ENCODE measurements at places on chromosomes 7 and 10. TPM values are rescaled to one million over a fixed set of nuclear protein-coding genes. Genes with fewer than 3 reads are reported as not detected.

GRCh38 chr7:16078076-16078952, 343.0 kb downstream of the CRPPA start:
- no peaks in the 10 kb centered on the region for H3K4me1 ChIP-seq
- peak; percentile 75 for DNase-seq
- no peaks in the 10 kb centered on the region for H3K27me3 ChIP-seq
- H3K36me3 ChIP-seq, result no peaks in the 10 kb centered on the region

DNA sequence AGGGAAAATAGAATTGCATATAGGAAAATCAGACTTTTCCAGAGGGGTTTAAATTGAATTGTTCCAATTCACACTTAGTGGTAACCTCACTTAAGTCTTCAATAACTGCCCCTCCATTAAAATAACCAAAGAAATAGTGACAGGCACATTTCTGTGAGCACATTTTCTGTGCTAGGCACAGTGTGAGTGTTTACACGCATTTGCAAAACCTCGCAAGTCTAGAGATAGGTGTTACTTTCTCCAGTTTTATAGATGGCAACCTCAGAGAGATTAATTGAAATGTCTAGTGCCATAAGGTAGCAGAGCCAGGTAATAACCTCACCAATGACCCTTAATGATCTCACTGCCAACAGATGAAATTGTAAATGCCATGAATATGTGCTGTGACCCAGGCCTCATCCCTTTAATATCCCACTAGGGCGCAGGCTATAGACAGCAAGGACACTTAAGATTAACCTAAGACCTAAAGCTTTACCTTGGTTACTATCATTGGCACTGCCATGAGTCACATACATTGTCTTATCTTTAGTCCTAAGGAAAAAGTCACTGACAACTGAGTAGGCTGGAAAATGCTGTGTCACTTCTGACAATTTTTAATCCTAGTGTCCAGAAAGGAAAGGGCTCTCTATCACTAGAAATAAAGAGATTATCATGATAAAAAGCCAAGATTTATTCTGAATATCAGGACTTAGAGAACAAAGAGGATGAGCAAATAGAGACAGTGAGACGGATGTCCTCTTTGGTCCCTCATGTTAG, 187.8 kb downstream of the PPP1R17 start:
- H3K36me3 ChIP-seq, result no peaks in the 10 kb centered on the region
- no peak for DNase-seq
- no peak overlapping the region for H3K4me3 ChIP-seq
- H3K27me3 ChIP-seq, result no peaks in the 10 kb centered on the region

DNA sequence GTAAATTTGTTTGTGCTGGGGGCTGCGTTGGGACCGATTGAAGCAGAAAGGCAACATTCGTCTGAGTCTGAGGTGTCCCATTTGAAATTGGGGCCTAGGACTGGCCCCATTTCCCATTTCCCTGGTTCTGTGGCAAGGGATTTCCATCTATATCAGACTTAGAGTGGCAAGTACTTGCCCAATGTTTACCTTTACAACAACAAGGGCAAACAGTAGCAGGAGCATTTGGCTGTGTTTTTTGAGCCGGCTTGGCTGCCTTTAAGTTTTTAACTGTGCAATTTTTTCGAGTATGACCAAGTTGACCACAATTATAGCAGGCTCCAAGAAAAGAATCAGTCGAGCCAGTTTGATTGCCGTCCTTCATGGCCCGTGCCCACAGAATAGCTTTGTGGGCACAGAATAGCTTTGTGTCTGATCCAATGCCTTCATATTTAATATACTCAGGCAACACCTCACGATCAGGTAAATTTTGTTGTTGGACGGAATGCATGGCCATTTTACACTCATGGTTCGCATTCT, 4.7 kb upstream of the CYP17A1 start:
- no peaks in the 10 kb centered on the region for H3K27me3 ChIP-seq
- H3K27ac ChIP-seq, result no peak overlapping the region
- H3K4me1 ChIP-seq, result no peaks in the 10 kb centered on the region
- H3K36me3 ChIP-seq, result no peaks in the 10 kb centered on the region
- no peak overlapping the region for H3K4me3 ChIP-seq
- DNase-seq, result no peak

- DNase-seq, result no peak
- H3K27me3 ChIP-seq, result no peaks in the 10 kb centered on the region
- H3K4me3 ChIP-seq, result no peak overlapping the region
- no peaks in the 10 kb centered on the region for H3K36me3 ChIP-seq
Observed at GRCh38 chr10:43963379-43963778, 314.7 kb upstream of the ZNF32 start.

- H3K27me3 ChIP-seq, result no peaks in the 10 kb centered on the region
- H3K4me3 ChIP-seq, result no peak overlapping the region
- H3K27ac ChIP-seq, result no peak overlapping the region
- no peaks in the 10 kb centered on the region for H3K36me3 ChIP-seq
- H3K4me1 ChIP-seq, result no peaks in the 10 kb centered on the region
Observed at GRCh38 chr7:15920953-15921352, 234.5 kb upstream of the MEOX2 start.

- H3K27me3 ChIP-seq, result no peaks in the 10 kb centered on the region
- H3K4me1 ChIP-seq, result peaks cover 88% of the 10 kb centered on the region
- H3K4me3 ChIP-seq, result no peak overlapping the region
- no peaks in the 10 kb centered on the region for H3K36me3 ChIP-seq
Observed at GRCh38 chr10:99977916-99978315, 31.8 kb downstream of the DNMBP start.

DNA sequence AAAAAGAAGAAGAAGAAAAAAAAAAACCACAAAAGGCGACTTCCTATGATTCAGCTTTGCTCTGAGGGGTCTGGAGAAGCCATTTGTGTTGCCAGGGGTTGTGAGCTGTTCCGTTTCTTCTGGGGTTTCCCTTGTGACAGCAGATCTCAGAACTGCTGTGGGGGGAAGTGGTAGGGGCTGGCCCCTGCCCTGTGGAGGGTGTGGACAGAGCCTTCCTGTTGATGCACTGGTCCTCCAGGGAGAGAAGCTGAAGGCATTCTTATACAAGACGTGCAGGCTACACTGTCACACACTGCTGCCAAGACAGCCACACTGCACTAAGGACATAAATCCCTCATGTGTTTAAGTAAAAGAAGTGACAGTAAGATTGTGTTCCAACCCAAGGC, 17.3 kb upstream of the CSGALNACT2 start:
- H3K4me1 ChIP-seq, result peaks cover 5% of the 10 kb centered on the region
- no peak overlapping the region for H3K4me3 ChIP-seq
- no peak for DNase-seq
- no peak overlapping the region for H3K27ac ChIP-seq
- no peaks in the 10 kb centered on the region for H3K36me3 ChIP-seq

GRCh38 chr10:72310241-72310633, 36.5 kb downstream of the DDIT4 start:
- H3K27ac ChIP-seq, result no peak overlapping the region
- H3K27me3 ChIP-seq, result no peaks in the 10 kb centered on the region
- H3K4me1 ChIP-seq, result peaks cover 7% of the 10 kb centered on the region
- H3K4me3 ChIP-seq, result no peak overlapping the region
- H3K36me3 ChIP-seq, result no peaks in the 10 kb centered on the region
- DNase-seq, result no peak

DNA sequence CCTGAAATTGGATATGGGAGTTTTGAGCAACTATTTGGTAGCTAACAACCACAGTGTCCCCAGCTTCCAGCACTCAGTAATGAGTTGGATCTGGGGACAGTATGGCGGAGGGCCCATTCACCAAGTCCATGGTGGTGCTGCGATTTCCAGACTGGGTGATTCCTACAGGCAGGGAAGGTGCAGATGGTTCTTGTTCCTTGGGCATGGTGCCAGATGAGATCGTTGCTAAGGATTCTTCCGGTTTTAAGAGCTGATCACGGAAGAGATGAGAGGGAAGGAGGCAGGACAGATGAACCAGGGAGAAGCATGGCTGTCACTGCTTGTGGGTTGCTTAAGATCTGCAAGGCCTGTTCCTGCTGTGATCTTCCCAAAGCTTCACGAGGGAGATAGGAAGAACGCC, 380.3 kb downstream of the TCERG1L start:
- no peak overlapping the region for H3K27ac ChIP-seq
- H3K4me1 ChIP-seq, result peaks cover 11% of the 10 kb centered on the region
- DNase-seq, result no peak

- H3K4me1 ChIP-seq, result no peaks in the 10 kb centered on the region
- no peak overlapping the region for H3K27ac ChIP-seq
- no peak overlapping the region for H3K4me3 ChIP-seq
- no peaks in the 10 kb centered on the region for H3K27me3 ChIP-seq
Observed at GRCh38 chr10:78454123-78454645, 420.5 kb downstream of the RPS24 start.

DNA sequence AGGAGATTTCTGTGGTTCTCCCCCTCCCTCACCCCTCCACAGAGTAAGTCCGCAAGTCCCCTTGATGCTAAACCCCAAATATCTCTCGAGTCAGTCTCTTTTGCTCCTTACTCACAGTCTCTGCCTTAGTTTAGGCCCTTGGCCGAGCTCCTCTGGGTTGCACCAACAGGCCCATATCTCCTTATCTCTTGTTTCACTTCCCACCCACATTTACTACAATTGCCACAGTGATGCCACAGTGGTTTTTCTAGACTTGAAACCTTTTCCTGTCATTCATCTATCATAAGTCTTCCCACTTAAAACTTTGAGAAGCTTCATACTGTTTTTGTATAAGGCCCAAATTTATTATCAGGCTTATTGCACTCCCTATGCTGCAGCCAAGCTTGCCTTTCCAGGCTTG, 23.4 kb upstream of the NME8 start:
- H3K36me3 ChIP-seq, result no peaks in the 10 kb centered on the region
- DNase-seq, result no peak
- H3K27ac ChIP-seq, result no peak overlapping the region
- no peak overlapping the region for H3K4me3 ChIP-seq
- no peaks in the 10 kb centered on the region for H3K27me3 ChIP-seq

DNA sequence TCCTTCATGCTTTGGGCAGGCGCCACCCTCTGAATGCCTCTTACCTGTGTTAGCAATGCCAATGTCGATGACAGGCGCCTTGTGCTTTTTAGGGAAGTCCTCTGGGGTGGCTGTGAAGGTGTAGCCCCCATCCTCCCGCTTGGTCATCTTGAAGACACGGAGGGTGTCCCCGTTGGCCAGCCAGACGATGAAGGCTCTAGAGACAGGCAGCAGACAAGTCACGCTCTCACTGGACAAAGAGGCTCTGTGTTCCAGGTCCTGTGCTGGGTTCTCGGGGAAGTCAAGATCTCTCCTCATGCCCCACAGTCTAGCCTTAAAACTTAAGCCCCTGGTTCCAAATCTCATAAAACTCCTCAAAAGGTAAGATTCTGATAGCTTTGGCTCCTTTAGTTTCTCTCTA, 5.1 kb downstream of the TBL2 start:
- H3K4me1 ChIP-seq, result peaks cover 11% of the 10 kb centered on the region
- no peak overlapping the region for H3K4me3 ChIP-seq
- peaks cover 21% of the 10 kb centered on the region for H3K36me3 ChIP-seq
- no peak for DNase-seq

DNA sequence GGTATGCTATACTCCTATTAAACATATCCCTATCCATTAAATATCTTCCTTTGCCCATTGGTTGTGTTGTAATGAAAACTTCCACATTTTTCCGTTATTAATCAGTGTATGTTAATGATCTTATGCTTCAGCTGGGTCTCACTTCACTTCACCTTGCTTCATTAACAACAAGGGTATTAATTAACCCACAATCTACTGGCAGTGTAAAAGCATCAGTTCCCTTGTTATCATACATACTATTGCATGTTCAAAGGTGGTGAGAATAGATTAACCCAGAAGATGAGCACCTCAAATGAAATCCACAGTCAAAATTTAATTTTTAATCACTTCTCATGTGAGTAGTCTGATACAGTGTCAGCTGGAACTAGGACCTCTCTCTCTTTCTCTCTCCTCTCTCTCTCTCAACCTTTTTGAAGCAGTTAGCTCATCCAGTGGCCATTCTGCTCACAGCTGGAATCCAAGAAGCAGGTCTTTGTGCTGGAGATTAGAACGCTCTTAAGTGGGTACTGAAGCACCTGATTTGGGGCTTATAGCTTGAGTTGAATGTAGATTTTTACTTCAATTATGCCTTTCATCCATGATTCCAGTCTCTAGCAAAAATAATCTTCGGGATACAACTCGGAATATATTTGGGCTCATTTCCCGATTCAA, 172.3 kb downstream of the RAPGEF5 start:
- no peak overlapping the region for H3K4me3 ChIP-seq
- no peaks in the 10 kb centered on the region for H3K4me1 ChIP-seq
- DNase-seq, result no peak
- H3K36me3 ChIP-seq, result peaks cover 59% of the 10 kb centered on the region
- no peaks in the 10 kb centered on the region for H3K27me3 ChIP-seq

DNA sequence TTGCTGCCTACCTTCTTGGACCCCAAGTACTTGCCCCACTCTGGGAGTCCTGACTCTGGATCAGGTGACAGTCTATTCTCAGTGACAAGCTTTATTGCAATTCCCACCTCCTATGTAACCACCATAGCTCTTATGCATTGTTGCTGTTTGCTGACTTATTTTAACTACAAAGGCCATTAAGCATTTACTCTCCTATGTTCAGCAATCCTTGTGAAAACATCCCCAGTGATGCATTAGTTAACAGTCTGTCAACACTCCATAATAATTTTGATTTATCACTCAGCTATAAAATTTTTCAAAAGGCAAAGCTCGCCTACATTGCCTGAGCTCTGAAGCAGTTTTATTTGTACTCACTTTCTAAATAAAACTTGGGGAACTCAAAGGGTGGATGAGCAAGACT, 871.8 kb upstream of the SORCS1 start:
- no peaks in the 10 kb centered on the region for H3K36me3 ChIP-seq
- no peaks in the 10 kb centered on the region for H3K4me1 ChIP-seq
- no peak overlapping the region for H3K27ac ChIP-seq
- no peak overlapping the region for H3K4me3 ChIP-seq

- no peaks in the 10 kb centered on the region for H3K36me3 ChIP-seq
- no peaks in the 10 kb centered on the region for H3K4me1 ChIP-seq
- H3K4me3 ChIP-seq, result no peak overlapping the region
Observed at GRCh38 chr10:67575532-67575931, 120.5 kb downstream of the CTNNA3 start.

GRCh38 chr7:5476001-5476400, 52.4 kb upstream of the TNRC18 start:
- H3K27ac ChIP-seq, result no peak overlapping the region
- no peaks in the 10 kb centered on the region for H3K36me3 ChIP-seq
- no peak for DNase-seq
- no peaks in the 10 kb centered on the region for H3K27me3 ChIP-seq
- H3K4me3 ChIP-seq, result no peak overlapping the region

GRCh38 chr10:33257439-33258080, 76.9 kb downstream of the NRP1 start:
- H3K4me3 ChIP-seq, result no peak overlapping the region
- H3K27me3 ChIP-seq, result no peaks in the 10 kb centered on the region
- no peak for DNase-seq
- H3K4me1 ChIP-seq, result no peaks in the 10 kb centered on the region

GRCh38 chr7:93715234-93715633, 140.7 kb upstream of the CALCR start:
- H3K36me3 ChIP-seq, result no peaks in the 10 kb centered on the region
- no peaks in the 10 kb centered on the region for H3K4me1 ChIP-seq
- DNase-seq, result peak; percentile 65
- H3K27ac ChIP-seq, result no peak overlapping the region
- H3K4me3 ChIP-seq, result no peak overlapping the region
- no peaks in the 10 kb centered on the region for H3K27me3 ChIP-seq

GRCh38 chr7:76262683-76263402, 39.6 kb upstream of the HSPB1 start:
- no peaks in the 10 kb centered on the region for H3K36me3 ChIP-seq
- H3K27me3 ChIP-seq, result no peaks in the 10 kb centered on the region
- no peak overlapping the region for H3K27ac ChIP-seq
- no peaks in the 10 kb centered on the region for H3K4me1 ChIP-seq

The CTTNBP2 gene
- total RNA-seq, result not detected

The ZC3HAV1 gene
- total RNA-seq, result 44.2 TPM

The COL17A1 gene
- not detected for total RNA-seq

The ZYX gene
- total RNA-seq, result 12.0 TPM

The NKX1-2 gene
- not detected for total RNA-seq

The OPN1SW gene
- not detected for total RNA-seq

The GIMAP1 gene
- 0.07 TPM for total RNA-seq

All from Karpas-422 (cell line).